ENCODE measurements at places on chromosomes 5 and 9. TPM values are rescaled to one million over a fixed set of nuclear protein-coding genes. Genes with fewer than 3 reads are reported as not detected.

GRCh38 chr5:55160493-55161209, 680 bp downstream of the GPX8 start:
- no peak for DNase-seq

GRCh38 chr5:78540335-78541085, 108.1 kb downstream of the LHFPL2 start:
- DNase-seq: no peak

CER1 gene
- total RNA-seq: not detected

- no peak for DNase-seq
Observed at GRCh38 chr5:63613442-63613841, 348.8 kb downstream of the HTR1A start.

- no peak for DNase-seq
Observed at GRCh38 chr9:8457816-8458215, 658.2 kb upstream of the DMAC1 start.
